Mesothelial cell of epicardium (in vitro differentiated cells): ENCODE measurements at places on chromosomes 2 and 18.

GRCh38 chr2:172093416-172094293, 8.3 kb downstream of the DLX1 start:
- no peak for DNase-seq
- H3K27ac ChIP-seq, result peak overlapping the region; percentile 78
- H3K4me3 ChIP-seq, result peak overlapping the region; percentile 52
- no peaks in the 10 kb centered on the region for H3K36me3 ChIP-seq

DNA sequence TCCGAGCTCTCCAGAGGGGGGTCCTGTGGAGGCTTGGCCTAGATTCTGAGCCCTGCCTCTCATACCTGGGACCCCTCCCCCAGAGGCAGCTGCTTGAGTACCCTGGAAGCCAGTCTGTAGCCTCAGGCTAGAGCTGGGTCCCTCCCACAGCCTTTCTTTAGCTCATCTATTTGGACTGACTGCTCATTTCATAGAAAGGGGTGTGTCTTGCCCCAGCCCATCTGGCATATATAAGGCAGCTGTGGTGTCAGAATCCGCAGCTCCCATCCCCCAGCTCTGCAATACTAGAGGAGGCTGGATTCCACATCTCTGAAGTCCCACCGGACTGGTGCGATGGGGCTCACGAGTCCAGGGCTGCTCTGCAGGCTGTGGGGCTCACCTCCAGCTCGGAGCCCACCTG, 26.1 kb downstream of the MPHOSPH10 start:
- H3K36me3 ChIP-seq, result no peaks in the 10 kb centered on the region
- peaks cover 29% of the 10 kb centered on the region for H3K27me3 ChIP-seq
- H3K4me1 ChIP-seq, result peaks cover 6% of the 10 kb centered on the region
- H3K27ac ChIP-seq, result no peak overlapping the region
- DNase-seq, result no peak

DNA sequence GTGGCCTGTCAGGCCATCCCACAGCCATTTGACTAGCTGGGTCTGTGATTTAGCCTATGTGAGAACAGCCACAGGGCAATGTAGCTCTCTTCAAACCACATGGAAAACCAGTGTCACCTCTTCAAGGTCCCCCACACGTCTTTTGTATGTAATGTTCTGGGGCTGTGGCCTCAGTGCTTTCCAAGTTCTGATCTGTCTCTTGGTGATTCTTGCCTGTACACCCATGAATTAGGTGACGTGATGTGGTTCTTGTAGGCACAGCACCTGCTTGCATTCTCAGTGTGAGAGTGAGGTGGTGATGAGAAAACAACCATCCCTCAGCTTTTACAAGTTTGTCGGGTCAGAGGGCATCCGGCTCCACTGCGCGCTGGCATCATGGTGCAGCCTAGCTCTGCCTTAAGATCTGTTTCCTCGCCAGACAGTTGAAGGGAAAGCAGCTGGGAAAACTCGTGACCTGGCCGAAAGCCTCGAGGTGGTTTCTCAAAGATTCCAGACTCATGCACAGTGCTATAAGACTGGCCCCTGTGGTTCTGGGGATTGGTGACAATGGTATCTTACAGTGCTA, 125.8 kb downstream of the TANC1 start:
- H3K4me3 ChIP-seq, result no peak overlapping the region
- peaks cover 21% of the 10 kb centered on the region for H3K36me3 ChIP-seq
- H3K4me1 ChIP-seq, result peaks cover 70% of the 10 kb centered on the region
- H3K27ac ChIP-seq, result peak overlapping the region; percentile 85

GRCh38 chr2:9554921-9555296, 721 bp downstream of the ADAM17 start:
- peak overlapping the region; percentile 91 for H3K4me3 ChIP-seq
- peaks cover 47% of the 10 kb centered on the region for H3K4me1 ChIP-seq
- DNase-seq, result no peak

- no peak overlapping the region for H3K27ac ChIP-seq
- DNase-seq, result no peak
- peaks cover 18% of the 10 kb centered on the region for H3K36me3 ChIP-seq
- no peaks in the 10 kb centered on the region for H3K27me3 ChIP-seq
Observed at GRCh38 chr2:9370746-9371145, 52.6 kb downstream of the ITGB1BP1 start.

DNA sequence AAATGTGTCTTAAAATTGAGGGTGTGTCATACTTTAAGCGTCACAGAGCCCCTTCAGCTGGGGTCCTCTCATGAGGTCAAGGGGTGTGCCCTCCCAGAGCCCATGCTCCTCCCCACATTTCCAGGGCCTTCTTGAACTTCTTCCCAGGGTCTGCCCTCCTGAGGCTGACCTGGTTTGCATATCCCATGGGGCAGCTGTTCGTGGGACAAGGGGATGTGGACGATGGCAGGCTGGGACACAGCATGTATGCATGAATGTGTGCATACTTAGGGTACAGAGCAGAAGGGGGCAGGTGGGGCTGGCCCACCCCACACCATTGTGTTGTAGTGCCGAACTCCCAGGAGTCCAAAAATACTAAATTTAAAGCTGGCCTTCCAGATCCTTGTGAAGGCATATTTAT, 46.2 kb upstream of the TAF1B start:
- H3K4me3 ChIP-seq, result no peak overlapping the region
- peaks cover 2% of the 10 kb centered on the region for H3K27me3 ChIP-seq
- peaks cover 32% of the 10 kb centered on the region for H3K4me1 ChIP-seq
- no peak overlapping the region for H3K27ac ChIP-seq
- no peak for DNase-seq

DNA sequence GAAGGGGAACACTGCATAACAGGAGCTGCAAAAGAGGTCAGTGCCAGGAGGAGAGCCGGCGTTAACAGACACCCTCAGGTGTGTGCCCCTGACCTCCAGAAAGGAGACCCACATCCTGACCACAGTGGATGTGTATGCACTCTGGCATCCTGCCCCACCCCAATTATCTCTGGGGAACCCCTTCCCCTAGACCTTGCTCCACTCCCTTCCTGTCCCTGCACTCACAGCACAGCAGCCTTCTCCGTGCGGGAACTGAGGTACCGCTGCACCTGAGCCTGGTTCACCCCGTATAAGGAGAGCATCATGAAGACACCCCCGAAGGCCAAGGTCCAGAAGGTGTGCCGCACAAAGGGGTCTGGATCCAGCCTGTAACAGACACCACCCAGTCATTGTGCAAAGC, 7.3 kb upstream of the ATRAID start:
- H3K4me3 ChIP-seq, result no peak overlapping the region
- H3K27ac ChIP-seq, result no peak overlapping the region
- no peak for DNase-seq
- H3K27me3 ChIP-seq, result no peaks in the 10 kb centered on the region
- peaks cover 4% of the 10 kb centered on the region for H3K4me1 ChIP-seq

GRCh38 chr2:155815275-155815674, 517.2 kb downstream of the NR4A2 start:
- no peaks in the 10 kb centered on the region for H3K27me3 ChIP-seq
- no peak overlapping the region for H3K27ac ChIP-seq
- H3K36me3 ChIP-seq, result peaks cover 3% of the 10 kb centered on the region

GRCh38 chr18:51400721-51401120, 203.2 kb upstream of the MEX3C start:
- H3K27me3 ChIP-seq, result no peaks in the 10 kb centered on the region
- H3K27ac ChIP-seq, result no peak overlapping the region
- no peak for DNase-seq
- H3K4me3 ChIP-seq, result no peak overlapping the region
- no peaks in the 10 kb centered on the region for H3K36me3 ChIP-seq
- peaks cover 15% of the 10 kb centered on the region for H3K4me1 ChIP-seq

GRCh38 chr2:191864628-191865374, 17.9 kb upstream of the CAVIN2 start:
- no peaks in the 10 kb centered on the region for H3K27me3 ChIP-seq
- peak overlapping the region; percentile 89 for H3K27ac ChIP-seq
- peaks cover 51% of the 10 kb centered on the region for H3K4me1 ChIP-seq
- DNase-seq, result no peak
- H3K4me3 ChIP-seq, result no peak overlapping the region

DNA sequence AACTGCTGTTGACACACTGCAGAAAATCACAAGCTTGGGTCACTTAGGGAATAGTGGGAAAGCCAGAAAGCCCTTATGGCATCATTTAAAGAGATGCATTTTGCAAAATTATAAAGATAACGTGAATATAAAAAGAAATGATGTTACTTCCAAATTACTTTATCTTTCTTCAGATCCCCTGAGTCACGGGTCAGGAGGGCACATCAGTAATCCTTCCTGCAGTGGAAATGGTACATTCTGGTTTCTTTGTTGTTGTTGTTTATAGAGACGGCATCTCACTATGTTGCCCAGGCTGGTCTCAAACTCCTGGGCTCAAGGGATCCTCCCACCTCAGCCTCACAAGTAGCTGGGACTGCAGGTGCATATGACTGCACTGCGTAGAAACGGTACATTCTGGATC, 9.8 kb upstream of the EPG5 start:
- H3K36me3 ChIP-seq, result no peaks in the 10 kb centered on the region
- DNase-seq, result no peak
- H3K4me3 ChIP-seq, result no peak overlapping the region
- no peaks in the 10 kb centered on the region for H3K4me1 ChIP-seq
- H3K27ac ChIP-seq, result no peak overlapping the region

GRCh38 chr18:7255643-7256042, 24.8 kb downstream of the LRRC30 start:
- peaks cover 5% of the 10 kb centered on the region for H3K27me3 ChIP-seq
- H3K36me3 ChIP-seq, result no peaks in the 10 kb centered on the region
- H3K4me3 ChIP-seq, result no peak overlapping the region

GRCh38 chr2:72096181-72096580, 51.5 kb downstream of the CYP26B1 start:
- no peak overlapping the region for H3K27ac ChIP-seq
- H3K4me1 ChIP-seq, result peaks cover 3% of the 10 kb centered on the region
- H3K27me3 ChIP-seq, result no peaks in the 10 kb centered on the region
- H3K4me3 ChIP-seq, result no peak overlapping the region

DNA sequence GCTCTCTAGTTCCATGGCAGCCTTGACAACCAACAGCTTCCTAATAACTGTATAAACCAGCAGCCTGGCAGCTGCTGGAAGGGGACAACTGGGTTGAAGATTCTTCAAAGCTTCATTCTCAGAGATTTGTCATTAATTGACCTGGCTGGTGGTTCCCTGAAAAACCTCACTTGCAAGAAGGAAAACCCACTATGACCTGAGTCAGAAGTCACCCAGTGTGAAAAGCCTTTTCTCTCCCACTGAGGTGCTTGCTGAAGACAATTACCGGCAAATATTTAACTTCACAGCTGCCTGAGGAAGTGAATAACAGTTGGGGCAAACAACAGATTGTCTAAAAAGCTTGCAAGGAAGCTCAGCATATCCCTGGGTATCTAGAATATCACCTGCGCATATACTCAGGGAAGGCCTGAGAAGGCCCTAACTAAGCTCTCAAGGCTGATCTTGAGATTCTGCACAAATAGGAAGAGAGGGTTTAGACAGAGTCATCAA, 49.9 kb downstream of the CRACDL start:
- DNase-seq, result no peak
- H3K27me3 ChIP-seq, result peaks cover 2% of the 10 kb centered on the region
- no peaks in the 10 kb centered on the region for H3K4me1 ChIP-seq
- H3K36me3 ChIP-seq, result no peaks in the 10 kb centered on the region
- no peak overlapping the region for H3K27ac ChIP-seq

DNA sequence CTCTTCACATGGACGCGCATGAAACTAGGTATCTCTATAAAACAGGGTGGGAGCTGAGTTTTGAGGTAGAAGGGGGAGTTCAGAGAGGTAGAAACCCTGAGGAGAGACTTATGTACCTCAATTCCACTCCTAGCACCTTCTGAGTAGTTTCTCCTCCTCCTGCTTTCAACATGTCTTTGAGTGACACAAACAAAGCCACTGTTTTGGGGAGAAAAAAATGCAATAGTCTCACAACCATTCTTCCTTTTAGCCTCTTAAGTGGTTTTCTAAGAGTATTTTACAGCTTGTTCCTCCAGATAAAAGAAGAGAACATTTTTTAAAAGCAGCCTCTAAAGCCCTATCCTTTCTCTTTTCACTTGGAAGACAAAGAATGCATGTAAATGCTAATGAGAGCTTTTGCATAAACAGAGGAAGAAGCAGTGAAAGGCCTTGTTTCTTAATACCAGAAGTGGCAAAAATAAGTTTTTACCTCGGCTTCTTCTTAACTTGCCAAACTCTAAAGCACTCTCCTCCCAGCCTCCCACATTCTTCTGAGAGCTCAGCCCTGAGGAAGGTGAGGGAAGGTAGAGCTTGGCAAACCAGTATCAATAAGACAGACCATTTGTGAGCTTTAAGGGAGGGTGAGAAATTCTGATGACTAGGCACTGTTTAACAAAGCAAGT, 1304.4 kb upstream of the ACVR2A start:
- DNase-seq, result no peak
- no peaks in the 10 kb centered on the region for H3K36me3 ChIP-seq
- H3K4me3 ChIP-seq, result no peak overlapping the region
- no peak overlapping the region for H3K27ac ChIP-seq
- peaks cover 11% of the 10 kb centered on the region for H3K4me1 ChIP-seq

GRCh38 chr2:112096098-112096497, 41.0 kb downstream of the TMEM87B start:
- peaks cover 29% of the 10 kb centered on the region for H3K36me3 ChIP-seq
- H3K4me3 ChIP-seq, result no peak overlapping the region
- no peak for DNase-seq

DNA sequence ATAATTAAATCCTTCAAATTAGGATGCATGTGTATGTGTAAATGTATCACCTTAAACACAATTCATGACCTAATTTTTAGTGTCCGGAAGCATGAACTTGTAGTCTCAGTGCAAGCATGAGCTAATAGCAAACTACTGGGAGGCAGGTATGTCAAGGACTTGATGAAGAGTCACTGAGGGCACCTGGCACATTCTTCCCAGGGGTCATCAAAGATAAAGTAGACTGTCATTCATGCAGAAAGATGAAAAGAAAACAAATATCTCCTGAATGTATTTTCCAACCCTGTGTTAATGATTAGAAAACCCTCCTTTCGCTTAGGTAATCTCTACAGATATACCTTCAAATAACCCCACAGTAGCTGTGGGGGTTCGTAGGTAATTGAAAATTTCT, 234.9 kb downstream of the SOCS6 start:
- H3K27ac ChIP-seq, result no peak overlapping the region
- no peak for DNase-seq
- H3K36me3 ChIP-seq, result no peaks in the 10 kb centered on the region
- no peaks in the 10 kb centered on the region for H3K27me3 ChIP-seq
- H3K4me1 ChIP-seq, result no peaks in the 10 kb centered on the region
- no peak overlapping the region for H3K4me3 ChIP-seq

DNA sequence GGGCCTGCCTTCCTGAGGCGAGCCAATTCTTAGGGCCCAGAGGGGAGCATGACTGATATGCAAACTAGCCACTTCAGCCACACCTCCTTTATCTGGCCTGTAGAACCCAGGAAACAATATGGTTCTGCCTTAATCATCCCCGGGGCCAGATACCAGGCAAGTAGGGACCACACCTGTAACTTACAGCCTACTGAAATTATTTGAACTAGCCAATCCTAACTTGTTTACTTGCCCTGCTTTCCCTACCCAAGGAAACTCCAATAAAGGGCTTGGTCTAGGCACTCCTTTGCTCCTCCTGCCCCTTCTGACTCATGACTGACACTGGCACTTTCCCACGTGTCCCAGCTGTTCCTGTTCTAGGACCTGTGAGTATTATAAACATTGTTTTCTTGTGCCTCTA, 57.6 kb downstream of the MYOM1 start:
- H3K4me1 ChIP-seq, result no peaks in the 10 kb centered on the region
- peaks cover 3% of the 10 kb centered on the region for H3K36me3 ChIP-seq
- no peak overlapping the region for H3K4me3 ChIP-seq
- no peak overlapping the region for H3K27ac ChIP-seq
- DNase-seq, result no peak
- no peaks in the 10 kb centered on the region for H3K27me3 ChIP-seq

GRCh38 chr18:32867936-32868335, 95.1 kb upstream of the KLHL14 start:
- peaks cover 2% of the 10 kb centered on the region for H3K4me1 ChIP-seq
- no peaks in the 10 kb centered on the region for H3K36me3 ChIP-seq
- H3K27ac ChIP-seq, result no peak overlapping the region
- peaks cover 56% of the 10 kb centered on the region for H3K27me3 ChIP-seq
- no peak overlapping the region for H3K4me3 ChIP-seq
